ENCODE measurements at places on chromosomes 7 and 10.

DNA sequence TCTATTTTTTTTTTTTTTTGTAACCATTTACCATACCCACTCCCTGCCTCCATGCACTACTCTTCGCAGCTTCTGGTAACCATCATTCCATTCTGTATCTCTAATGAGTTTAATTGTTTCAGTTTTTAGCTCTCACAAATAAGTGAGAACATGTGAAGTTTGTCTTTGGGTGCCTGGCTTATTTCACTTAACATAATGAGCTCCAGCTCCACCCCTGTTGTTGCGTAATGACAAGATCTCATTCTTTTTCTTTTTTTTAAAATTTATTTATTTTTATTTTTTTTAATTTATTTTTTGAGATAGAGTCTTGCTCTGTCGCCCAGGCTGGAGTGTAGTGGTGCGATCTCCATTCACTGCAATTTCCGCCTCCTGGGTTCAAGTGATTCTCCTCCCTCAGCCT, 142.3 kb upstream of the PCLO start:
- DNase-seq, result no peak

DNA sequence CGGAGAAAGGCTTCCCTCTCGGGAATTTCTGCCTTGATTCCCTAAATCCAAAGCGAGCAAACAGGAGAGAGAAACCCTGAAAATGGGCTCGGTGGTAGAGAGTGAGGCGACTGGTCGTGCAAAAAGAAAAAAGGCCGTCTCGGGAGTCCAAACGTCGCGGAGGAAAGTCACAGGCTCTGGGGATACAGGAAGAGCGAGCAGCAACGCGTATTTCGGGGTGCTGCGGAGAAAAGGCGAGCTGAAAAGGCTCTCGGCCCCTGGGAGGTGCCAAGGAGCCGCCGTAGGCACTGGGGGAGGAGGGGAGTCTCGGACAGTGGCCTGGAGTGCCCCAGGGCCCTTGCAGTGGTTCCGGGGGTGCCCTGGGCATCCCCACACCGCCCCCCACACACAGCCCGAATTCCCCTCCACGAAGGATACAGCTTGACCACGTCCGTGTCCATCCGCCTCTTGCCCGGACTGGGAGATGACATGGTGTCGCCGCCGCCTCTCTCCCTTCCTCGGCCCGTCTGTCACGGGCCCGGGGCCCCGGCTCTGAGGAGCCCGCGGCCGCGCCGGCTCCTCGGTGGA, 591 bp downstream of the UBE2H start:
- DNase-seq, result no peak

DNA sequence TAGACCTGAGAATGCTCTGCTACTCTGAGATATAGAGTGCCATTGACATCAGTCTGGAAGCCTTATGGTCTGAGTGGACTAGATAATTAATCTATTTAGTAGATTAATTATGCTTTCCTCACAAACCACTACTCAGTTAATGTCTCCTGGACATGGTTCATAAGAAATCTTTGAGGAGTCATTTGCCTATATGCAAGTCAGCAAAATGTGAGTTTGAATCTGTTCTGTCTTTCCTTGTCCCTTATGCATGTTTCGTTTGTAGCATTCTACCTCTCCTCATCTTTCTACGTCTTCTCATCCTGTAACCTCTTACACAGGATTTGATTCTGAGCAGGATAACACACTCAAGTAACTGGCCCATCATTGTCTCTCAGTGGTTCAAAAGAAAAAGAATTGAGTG, 735.4 kb upstream of the LRRTM3 start:
- DNase-seq, result no peak

DNA sequence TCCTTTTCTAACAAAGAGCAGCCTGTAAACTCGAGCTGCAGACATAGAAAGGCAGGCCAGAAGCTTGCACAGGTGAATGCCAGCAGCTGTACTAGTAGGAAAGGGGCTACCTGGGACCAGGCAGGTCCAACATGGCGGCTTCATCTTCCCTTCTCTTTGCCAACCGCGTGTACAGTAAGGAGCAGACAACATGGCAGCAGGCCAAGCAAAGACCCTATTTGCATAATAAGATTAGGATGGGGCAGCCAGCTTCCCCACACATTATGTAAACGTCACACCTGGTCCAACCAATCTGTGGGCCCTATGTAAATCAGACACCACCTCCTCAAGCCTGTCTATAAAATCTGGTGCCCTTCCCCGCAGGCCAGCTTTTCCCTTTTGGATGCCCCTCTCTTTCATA, 1186.5 kb upstream of the AUTS2 start:
- DNase-seq, result no peak

DNA sequence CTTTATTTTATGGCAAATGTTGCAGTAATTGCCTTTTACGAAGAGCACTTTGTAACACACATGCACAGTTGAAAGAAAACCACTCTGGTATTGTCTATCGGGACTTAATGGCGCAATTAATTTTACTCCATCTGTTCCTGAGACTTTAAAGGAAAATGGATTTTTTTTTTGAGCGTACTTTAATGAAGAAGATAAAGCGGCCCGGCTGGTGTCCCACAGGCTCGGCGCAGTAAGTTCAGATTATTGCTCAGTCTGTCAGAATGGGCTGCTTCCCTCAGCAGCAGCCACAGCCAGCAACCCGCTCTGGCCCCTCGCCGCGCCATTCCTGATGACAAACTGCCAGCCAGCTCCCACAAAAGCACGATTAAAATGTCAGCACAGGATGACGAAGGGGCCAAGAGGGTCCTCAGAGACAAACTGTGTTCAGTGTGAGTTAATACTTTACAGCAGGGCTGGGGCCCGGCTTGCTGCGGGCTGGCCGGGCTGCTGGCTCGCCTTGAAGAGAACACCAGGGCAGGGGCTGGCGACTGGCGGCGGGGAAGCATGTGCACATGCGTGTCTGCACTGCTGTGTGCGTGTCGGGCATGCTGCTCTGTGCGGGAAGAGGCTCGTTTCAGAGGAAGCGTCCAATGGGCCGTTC, 501.0 kb upstream of the GALNT17 start:
- DNase-seq, result peak; percentile 91

- no peak for DNase-seq
Observed at GRCh38 chr7:158112571-158113320, 474.9 kb downstream of the PTPRN2 start.

All from NCI-H1694 treated with DMSO at 0.1 percent for 48 hours (cell line).